ENCODE measurements at places on chromosomes 12 and 14.
A peak's percentile ranks its signal among the peaks of the same experiment; 100 is the strongest.

DNA sequence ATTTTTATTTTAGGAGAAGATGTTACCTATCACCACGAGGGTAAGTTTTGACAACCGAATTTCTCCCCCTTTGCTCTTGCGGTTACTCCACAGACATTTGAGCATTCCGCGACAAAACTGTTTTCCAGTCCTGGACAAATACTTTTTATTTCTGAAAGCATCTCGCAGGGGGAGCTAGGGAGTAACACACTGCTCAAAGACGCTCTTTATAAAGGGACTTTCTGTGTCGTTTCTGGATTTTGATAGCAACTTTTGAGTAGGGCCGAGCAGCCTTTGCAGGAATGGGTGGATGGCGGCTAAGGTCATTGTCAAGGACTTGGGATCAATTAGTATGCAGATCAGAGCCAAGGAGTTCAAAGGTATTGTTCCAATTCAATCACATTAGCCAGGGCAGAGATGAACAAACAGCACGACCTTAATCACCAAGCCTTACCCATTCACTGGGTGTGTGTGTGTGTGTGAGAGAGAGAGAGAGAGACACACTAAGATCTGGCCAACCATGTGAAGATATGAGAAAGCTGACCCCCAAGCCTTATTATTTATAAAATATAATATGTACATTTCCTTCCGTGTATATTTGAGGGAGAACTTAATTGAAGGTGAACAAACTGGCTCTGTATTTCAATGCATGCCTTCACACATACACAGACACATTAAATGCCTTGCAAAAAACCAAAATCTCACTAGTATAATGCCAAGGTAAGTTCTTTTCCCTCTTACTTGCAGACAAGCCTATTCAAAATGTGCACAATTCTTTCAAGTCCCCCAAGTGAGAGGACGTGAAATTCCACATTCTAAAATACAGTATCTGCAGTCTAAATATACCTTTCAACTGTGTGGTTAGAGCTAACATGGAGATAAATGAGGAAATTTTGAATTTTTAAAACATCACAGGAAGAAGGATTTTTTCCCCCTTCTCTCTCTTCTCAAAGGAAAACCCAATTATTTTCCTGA lies 613.8 kb downstream of the VRK1 start:
- no peak for DNase-seq

- no peak for DNase-seq
Observed at GRCh38 chr12:113039911-113040445, 16.6 kb upstream of the DTX1 start.

DNA sequence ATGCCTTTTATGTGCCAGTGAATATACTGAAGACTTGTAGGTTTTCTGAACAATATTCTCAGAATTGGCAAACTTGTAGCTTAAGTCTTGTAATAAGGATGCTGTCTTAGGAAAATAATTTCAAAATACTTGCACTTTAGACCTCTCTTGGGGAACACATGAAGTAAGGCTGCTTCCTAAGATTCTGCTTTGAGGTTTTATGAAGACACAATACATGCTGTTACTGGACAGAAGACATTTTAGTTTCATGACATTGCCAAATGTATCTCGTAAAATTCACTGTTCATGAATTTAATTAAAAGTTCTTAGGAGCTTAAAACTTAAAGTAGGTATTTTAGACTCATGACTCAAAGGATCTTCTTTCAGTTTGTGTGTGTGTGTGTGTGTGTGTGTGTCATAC lies 80.7 kb downstream of the RAD51B start:
- DNase-seq: no peak

DNA sequence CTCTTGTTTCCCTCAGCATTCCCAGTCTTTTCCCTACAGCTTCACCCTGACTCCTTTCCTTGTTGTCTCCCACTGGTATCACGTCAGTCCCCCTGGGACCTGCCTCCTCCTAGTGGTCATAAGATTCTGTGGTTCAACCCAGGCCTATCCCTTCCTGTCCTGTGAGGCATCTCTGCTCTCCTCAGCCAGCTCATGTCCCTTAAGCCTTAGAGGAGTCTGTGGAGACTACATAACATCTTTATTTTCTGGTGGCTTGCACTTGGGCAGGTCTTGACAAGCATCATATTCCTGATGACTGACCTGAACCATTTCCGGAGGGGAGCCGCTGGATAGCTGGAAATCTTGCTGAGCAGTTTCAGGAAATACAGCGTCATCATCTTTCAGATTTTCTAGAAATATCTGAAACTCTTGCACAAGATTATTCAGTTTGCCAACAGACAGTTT lies 688 bp downstream of the C12orf71 start:
- no peak for DNase-seq

DNA sequence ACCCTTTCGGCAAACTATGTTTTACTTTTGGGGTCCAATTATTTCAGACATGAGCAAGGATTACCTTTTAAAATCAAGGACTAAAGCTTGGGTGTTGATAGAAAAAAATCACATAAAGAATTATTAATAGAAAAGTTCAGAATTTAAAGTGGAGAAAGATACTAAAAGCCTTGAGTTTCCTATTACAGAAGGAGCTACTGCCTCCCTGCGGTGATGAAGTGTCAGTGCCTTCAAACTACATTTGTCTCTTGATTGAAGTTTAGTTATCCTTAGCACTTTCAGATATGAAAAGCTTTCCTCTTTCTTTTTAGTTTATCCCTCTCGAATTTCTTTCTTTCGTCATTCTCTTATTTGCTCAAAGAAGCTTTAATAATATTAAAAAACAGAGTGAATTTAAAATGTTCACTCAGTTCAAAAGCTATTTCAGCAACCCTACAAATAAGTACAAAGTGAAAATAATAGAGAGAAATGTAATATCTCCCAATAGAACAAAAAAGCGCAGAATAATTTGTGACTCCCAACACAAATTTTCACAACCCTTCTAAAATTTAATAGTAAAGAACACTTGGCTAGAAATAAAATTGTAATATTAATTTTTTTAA lies 87.6 kb downstream of the SEC23A start:
- DNase-seq: no peak

GRCh38 chr14:25833341-25834126 lies 764.3 kb downstream of the NOVA1 start:
- no peak for DNase-seq

DNA sequence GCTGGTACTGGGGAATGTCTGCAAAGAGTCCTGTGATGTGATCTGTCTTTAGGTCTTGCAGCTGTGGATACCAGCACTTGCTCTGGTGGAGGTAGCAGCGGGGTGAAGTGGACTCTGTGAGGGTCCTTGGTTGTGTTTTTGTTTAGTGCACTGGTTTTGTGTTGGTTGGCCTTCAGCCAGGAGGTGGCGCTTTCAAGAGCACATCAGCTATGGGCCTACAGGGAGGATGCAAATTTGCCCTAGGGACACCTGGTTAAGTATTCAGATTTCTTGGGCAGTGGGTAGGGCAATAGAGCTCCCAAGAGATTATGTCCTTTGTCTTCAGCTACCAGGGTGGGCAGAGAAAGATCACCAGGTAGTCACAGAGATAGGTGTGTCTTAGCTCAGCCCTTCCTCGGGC lies 63.8 kb downstream of the PTGER2 start:
- no peak for DNase-seq

- DNase-seq: no peak
Observed at GRCh38 chr12:94596596-94596995, 53.8 kb downstream of the TMCC3 start.

DNA sequence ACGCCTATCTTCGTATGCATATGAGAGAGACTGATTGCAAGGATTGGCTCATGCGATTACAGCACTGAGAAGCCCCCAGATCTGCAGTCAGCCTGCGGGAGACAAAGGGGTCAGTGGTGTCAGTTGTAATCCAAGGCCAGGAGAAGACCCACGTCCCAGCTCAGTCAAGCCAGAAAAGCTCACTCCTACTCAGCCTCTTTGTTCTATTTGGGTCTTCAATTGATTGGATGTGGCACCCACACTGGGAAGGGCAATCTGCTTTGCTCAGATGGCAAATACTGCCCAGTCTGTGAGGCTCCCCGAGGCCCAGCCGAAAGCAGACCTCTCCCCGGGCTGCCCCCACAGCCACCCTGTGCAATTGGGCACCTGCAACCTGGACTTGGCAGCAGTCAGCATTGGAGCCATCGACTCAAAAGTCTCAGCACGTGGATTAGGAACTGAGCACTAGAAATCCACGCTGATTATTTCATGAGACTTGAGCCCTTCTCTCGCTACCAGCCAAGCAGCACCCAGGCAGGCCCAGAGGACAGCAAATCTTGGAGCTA lies 39.6 kb upstream of the TMEM179 start:
- DNase-seq: no peak

- DNase-seq: no peak
Observed at GRCh38 chr12:46892034-46892705, 66.4 kb upstream of the SLC38A4 start.

DNA sequence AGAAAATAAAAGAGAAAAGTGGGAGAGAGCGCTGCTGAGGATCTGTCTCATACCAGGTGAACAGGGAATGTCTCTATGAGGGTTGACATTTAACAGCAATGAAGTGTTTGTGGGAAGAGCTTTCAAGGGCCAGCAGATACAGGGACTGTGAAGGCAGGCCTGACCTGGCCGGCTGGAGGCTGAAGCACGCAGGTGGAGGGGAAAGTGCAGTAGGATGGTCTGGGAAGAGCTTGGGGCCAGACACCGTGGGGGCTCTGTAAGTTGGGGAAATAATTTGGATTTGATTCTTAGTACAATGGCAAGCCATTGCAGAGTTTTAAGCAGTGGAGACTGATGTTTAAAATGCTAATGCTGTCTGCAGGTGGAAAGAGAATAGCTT lies 23.8 kb upstream of the DHRS2 start:
- DNase-seq: no peak

DNA sequence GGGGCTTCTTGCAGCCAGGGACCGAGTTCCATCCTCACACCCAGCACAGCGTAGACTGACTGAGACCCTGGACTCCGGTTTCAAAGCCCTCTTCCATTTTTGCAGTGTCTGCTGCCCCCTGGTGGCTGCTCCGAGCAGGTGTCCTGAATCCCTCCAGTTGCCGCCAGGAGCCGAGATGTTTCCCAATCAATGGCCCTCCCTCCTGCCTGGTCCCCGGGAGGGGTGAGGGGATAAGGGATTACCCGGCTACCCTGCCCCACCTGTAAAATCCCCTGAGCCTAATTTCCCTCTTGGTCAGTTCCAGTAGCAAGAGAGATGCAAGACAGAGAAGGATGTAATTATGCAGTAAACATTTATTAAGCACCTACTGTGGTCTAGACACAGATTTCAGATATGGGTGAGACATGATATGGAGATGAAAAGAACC lies 55.0 kb downstream of the PHETA1 start:
- DNase-seq: peak; percentile 54

DNA sequence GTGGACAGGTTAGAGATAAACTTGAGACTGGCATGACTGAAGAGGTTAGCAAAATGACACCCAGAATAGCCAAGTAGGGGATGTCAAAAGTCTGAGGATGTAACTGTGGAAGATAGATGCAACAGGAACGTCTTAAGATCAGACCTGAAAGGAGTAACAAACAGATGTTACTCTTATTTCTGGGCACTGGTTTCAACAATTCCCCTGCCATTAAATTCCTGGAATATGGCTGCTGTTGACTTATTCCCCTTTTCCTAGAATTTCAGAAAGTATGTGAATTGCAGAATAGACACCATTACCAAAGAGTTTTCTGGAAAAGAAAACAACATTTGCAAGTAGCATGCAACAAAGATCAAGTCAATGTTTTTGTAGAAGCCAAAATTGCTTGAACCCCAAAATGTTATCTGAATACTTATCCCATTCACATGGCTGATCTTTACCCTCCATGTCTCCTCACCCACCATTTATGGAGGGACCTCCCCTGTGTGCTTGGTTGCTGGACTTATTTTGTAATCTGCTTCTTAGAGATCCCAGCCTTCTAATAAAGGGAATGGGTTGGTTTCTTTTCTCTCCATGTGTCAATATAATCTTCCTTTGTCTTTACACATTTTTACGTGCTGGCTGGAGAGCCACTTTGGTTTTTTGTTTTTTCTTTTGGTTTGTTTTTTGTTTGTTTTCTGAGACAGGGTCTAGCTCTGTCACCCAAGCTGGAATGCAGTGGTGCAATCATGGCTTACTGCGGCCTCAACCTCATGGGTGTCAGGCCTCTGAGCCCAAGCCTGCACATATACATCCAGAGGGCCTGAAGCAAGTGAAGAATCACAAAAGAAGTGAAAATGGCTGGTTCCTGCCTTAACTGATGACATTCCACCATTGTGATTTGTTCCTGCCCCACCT lies 57.0 kb downstream of the BBS10 start:
- DNase-seq: no peak

GRCh38 chr12:51219322-51219721 lies 1.5 kb upstream of the POU6F1 start:
- no peak for DNase-seq

GRCh38 chr14:33756833-33757232 lies 194.0 kb downstream of the EGLN3 start:
- no peak for DNase-seq

DNA sequence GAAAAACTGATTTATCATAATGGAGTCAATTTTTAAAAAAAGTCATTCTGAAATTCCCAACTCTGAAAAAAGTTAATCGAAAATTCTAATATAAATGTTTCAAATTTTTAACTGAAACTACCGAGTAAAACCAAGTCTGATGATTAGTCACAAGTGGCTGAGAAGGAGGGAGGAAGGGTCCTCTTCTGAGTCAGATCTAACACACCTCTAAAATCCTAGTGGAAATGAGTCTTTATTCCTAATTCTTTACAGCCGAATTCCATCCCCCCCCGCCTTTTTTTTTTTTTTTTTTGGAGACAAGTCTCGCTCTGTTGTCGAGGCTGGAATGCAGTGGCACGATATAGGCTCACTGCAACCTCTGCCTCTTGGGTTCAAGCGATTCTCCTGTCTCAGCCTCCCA lies 37.9 kb downstream of the RAD9B start:
- no peak for DNase-seq

- DNase-seq: no peak
Observed at GRCh38 chr12:114213055-114213581, 192.8 kb downstream of the TBX5 start.

Data from activated T-cell treated with anti-CD3 and anti-CD28 coated beads for 24 hours (primary cell).